ENCODE measurements at places on chromosomes 7 and 10.

DNA sequence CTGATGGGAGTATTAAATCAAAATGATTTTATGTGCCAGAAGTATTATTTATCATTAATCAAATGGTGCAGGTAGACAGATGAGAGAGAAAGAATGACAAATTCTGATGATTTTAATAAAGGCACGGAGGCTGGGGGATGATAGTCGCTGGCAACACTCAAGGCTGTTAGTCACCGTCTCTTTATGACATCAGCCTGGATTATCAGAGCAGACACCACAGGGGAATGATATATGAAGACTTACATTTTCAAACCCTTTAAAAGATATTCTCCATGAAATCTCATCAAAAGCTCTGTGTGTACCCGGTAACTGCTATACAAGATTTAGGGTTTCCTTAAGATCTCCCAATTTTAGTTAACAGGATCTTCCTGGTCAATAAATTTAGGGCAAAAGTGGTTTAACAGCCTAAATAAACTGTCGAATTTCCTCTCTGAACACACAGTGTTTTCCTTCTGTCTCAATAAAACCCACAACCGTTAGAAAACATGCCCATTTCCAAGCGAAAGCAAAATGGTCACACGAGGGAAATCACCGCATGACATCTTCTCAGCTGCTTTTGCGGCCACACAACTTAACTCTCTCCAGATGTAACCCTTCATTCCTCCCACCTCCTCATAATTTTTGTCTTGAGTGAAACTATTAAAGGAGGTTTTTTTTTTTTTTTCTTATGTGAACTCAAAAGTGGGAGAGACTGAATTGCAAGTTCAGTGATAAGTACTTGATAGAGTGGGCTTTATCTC, 133.2 kb upstream of the FAM171A1 start:
- no peak for DNase-seq

DNA sequence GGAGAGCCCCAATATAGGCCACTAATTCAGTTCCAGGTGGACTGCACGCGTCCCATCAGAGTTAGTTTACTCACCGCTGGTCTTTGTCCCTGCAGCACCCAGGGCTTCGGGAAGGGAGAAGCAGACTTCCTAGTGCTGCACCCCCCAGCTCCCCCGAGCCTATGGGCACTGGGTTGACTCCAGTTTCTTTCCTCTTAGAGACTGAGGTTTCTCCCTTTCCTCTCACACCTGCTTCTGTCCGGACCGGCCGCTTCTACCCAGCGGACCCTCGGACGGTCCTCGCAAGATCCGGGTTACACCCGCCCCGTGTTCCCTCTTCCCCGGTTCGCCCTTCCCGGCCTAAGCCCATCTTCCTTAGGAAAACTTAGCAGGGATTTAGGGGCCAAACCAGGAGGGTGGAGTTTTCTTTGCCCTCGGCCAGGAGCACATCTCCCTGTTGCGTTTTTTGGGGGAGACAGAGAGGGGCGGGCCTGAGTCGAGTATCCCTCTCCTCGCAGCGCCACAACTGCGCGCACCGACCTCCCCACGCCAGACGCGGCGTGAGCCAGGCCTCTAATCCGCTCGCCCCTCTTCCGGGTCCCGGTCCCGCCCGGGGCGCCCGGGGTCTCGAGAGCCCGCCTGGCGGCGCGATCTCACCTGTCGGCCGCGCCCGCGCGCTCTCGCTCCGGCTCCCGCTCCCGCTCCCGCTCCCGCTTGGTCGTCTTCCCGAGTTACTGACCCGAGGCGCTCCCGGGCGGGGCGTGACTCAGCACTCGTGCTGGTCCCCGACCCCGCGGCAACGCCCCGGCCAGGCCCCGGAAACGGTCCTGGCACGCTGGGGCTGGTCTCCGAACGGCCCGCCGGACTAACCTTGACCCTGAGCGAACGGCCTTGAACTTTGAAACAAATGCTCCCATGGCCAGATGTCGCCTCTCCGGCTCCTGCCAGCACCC, at the start of gene AIFM2:
TSS of gene AIFM2 (minus strand) at position 728 of the 932 bp plus-strand sequence. CDS start 8,741 bp downstream, outside the sequence.
- peak; percentile 86 for DNase-seq

GRCh38 chr10:132313305-132313704, 5.6 kb upstream of the STK32C start:
- no peak for DNase-seq

DNA sequence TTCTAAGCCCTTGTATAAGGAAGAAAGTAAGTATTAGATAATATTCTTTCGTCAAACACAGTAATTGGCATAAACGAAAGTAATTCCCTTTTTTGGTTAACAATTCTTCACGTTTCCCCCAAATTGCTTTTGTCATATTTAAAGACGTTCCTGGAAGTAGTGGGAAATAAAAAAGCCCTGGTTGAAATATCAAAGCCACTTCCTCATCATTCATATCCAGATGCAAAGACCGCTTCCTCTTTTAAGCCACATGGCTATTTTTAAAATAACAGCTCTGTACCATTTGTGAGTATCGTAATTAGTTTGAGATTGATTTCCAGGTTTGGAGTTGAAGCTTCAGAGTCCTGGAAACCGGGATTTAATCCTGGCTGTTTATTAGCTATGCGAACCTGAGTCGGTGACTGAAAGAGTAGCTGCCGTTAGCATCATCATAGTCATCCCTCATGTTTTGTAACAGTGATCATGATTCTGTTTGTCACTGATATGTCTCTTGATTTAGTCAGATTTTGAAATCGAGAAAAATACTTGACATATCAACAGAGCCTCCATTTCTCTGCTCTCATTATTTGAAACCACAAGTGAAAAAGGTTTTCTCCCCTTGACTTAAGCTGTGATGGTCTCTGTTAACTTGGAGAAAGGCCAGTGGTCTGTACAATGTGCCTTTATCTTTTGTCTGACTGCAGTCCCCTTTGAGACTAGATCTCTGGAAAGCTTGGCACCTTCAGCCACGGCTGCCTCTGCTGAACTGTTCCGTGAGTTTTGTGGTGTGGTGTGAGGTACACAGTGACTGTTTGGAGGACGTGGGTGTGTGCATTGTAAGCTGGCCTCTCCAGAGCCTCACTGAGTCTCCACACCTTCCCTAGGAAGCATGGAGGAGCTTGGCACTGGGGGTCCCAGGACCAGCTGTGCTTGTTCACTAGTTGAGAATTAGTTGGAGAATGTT, 18.1 kb downstream of the OPTN start:
- no peak for DNase-seq

GRCh38 chr10:109306698-109307097, 616.6 kb downstream of the XPNPEP1 start:
- no peak for DNase-seq

- DNase-seq, result no peak
Measured at GRCh38 chr10:24969841-24970281, 17.5 kb upstream of the PRTFDC1 start.

GRCh38 chr10:49463605-49464004, 67.7 kb upstream of the DRGX start:
- DNase-seq, result no peak

- DNase-seq, result no peak
Measured at GRCh38 chr10:63241841-63242281, 108.7 kb downstream of the NRBF2 start.

GRCh38 chr7:30564243-30564892, 30.3 kb upstream of the GARS1 start:
- peak; percentile 66 for DNase-seq

- DNase-seq, result no peak
Measured at GRCh38 chr7:48009257-48009656, 19.6 kb downstream of the SUN3 start.

GRCh38 chr10:101158459-101159058, 27.5 kb downstream of the TLX1 start:
- DNase-seq, result no peak

- no peak for DNase-seq
Measured at GRCh38 chr10:98832196-98832595, 385.5 kb upstream of the HPS1 start.

- DNase-seq, result no peak
Measured at GRCh38 chr7:13628239-13629001, 361.0 kb downstream of the ETV1 start.

DNA sequence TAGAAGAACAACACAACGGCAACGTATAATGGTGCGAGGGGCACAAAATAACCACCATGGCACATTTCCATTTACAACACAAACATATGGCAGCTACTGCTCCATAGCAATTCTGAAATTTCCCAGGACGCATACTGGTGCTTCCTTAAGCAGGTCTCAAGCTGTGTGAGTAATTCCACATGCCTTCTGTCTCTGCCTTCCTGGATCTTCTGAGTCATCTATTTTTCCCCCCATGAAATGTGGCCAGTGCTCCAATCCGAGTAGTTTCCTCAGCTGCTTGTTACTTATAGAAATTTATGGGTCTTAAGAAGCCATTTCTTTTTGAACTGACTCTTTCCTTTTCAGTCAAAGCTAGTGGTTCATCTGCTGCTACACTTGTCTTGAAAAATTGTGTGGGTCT, 256.6 kb upstream of the KLF6 start:
- no peak for DNase-seq

GRCh38 chr7:8177109-8177933, 84.6 kb downstream of the ICA1 start:
- DNase-seq, result no peak

DNA sequence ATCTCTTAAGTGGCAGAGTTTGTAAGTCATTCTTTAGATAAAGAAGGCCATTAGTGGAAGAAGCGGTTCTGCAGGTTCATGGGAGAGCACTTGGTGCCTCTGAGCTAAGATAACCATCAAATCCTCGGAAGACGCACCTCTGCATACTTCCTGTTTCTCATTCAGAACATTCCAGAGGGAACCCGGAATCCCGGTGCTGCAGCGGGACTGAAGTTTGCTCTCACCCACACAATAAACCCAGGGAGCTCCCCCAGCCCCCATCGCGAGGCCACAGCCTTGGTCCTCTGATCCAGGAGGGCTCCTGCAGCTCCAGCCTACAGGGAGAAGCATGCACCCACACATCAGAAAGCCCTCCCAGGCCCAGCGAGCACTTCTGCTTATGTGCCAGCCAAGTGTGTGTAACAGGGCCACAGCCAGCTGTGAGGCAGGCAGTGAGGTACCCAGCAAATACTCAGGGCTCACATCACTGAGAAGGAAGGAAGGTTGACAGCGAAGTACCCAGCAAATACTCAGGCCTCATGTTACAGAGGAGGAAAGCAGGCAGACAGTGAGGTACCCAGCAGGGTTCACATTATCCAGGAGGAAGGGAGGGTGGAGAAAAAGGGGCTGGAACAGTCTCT, 142.4 kb downstream of the DIP2C start:
- no peak for DNase-seq

DNA sequence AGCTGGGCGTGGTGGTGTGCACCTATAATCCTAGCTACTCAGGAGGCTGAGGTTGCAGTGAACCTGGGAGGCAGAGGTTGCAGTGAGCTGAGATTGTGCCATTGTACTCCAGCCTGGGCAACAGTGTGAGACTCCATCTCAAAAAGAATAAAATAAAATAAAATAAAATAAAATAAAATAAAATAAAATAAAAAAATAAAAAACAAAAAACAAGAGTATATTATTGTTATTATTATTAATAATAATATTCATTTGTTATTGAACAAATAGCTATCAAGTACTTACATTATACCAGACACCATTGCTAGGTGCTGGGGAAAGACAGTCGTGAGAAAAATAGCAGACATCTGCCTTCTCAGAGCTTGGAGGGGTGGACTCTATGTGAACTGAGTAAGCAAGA, 24.1 kb downstream of the PAX2 start:
- DNase-seq, result no peak

DNA sequence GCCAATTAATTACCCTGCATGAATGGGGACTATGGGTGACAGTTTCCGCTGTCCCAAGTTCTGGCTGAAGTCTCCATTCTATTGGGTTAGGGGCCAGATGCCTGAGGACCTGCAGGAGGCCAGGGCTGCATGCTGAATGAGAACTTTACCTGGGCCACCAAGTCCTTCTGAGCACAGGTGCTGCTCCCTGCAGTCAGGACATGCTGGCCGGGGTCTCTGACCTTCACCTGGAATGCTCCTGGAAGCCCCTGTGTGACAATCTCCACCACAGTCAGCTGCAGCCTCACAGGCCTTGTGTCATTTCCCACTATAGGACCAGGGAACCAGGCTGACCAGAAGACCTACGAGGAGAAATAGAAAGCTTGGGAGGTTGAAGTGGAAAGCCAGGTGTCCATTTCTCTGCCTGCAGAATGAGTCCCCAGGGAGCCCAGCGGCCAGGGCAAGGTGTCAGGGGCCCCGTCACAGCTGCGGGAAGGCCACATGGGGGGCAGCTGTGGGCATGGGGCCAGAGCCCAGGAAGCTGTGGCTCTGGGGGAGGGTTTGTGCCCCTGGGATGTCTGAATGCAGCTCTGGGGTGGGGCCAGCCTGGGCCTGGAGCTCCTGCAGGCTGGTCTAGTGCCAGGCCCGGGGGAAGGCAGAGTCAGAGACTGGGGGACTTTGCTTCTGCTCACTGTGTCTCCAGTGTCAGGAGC, 5.6 kb upstream of the GIMAP8 start:
- no peak for DNase-seq

DNA sequence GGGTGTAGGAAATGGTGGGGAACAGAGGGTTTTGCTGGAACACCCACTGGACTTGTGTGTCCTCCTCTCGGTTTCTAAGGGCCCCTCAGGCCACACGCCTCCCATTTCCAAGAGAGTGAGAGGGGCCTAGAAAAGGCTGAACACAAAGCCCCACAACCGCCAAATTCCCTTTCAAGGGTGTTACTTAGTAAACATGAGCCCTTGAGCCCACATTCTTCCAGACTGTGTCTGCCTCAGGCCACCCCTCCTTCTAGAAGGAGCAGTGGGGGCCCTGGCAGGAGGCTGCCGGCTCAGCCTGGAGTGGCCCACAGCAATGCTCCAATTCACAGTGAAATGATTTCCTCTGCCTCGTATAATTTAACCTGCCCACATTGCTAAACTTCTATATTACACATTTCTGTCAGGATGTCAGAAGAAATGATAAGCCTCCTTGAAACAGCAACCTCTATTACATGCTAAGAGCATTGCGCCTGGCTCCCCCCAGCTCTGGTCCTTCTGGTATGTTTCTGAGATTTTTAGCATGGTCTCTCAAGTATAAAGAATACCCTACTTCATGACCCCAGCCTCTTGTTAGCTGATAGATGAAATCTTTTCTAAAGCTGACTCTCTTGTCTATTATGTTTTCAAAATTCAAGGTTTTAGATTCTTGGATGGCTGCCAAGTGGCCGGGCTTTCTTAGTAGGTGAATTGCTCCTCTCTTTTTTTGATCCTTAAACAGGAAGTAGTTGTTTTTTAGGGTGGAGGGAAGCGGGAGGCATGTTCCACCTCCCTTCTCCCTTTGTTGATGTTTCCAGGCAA, 673.9 kb upstream of the GALNT17 start:
- DNase-seq, result no peak

GRCh38 chr7:31811650-31812461, 124.8 kb downstream of the PPP1R17 start:
- DNase-seq, result no peak

- no peak for DNase-seq
Measured at GRCh38 chr7:44574287-44574872, 672 bp upstream of the DDX56 start.

GRCh38 chr7:8146106-8146787, 115.7 kb downstream of the ICA1 start:
- no peak for DNase-seq

DNA sequence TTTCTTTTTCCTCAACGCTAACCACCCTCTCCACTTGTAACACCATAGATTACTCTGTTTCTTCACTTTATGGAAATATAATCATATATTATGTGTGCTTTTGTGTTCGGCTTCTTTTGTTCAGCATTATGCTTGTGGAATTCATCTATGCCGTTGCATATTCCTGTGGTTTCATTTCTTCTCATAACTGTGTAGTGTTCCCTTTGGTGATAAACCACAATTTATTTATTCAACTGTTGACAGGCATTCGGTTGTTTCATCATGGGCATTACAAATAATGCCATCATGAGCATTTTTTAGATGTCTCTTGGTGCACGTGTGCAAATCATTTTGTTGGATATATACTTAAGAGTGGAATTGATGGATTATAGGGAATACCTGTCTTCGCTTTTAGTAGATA, 12.1 kb downstream of the AVL9 start:
- no peak for DNase-seq

GRCh38 chr7:84277628-84278224, 83.1 kb upstream of the SEMA3A start:
- DNase-seq, result no peak

Measured in GM12892 (cell line).